ENCODE measurements at places on chromosomes 5 and 9.
A peak's percentile ranks its signal among the peaks of the same experiment; 100 is the strongest.

DNA sequence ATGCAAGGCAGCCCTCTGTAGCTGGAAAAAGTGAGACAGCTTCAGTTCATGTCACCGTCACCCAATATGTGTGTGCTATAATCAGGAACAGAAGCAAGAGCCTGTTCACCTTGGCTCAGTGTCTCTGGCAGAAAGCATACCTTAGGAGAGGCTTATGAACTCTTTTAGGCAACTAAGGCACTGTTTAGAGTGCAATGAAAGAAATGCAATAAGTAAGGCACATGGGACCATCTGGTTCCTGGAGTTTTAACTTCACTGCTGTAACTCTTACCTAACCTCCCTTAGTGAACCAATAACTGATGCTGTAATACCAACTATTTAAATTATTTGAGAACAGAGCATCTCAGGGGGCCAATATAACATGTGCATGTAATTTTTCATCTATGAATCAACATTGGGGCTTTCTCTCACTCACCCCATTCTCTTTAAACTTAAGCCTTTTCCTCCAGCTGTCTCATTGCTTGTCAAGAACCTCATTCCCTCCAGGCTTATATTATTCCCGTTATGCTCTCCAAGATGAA lies 32.4 kb downstream of the C9 start:
- no peak for DNase-seq

GRCh38 chr5:58759745-58760144 lies 176.9 kb downstream of the RAB3C start:
- DNase-seq: no peak

DNA sequence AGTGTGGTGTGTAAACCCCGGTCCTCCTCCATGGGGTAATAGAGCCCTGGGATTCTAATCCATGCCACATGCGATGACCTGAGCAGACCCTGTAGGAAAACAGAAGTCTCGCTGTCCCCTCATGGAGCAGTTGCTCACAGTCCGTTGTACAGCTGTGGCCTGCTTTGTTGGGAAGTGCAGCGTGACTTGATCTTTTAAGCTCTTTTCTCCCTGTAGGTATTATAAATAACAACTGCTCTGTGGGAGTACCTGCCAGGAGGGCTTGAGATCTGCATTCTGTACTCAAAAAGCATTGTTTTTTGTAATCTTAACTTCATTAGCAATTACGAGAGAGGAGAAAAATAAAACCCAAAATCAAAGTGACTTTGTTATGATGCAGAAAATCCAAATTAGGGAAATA lies 17.3 kb downstream of the MEGF10 start:
- DNase-seq: no peak

GRCh38 chr9:117414906-117415331 lies at the start of gene ASTN2:
ASTN2 (minus strand) TSS chr9:117415057; CDS start chr9:117414938, 119 bp downstream.
- no peak for DNase-seq

GRCh38 chr5:122756264-122756911 lies 18.5 kb upstream of the SNX2 start:
- peak; percentile 33 for DNase-seq
